ENCODE measurements at places on chromosomes 2 and 18.

- no peak for DNase-seq
Observed at GRCh38 chr2:467543-467891, 179.6 kb upstream of the ALKAL2 start.

GRCh38 chr18:67428158-67428557 lies 88.4 kb downstream of the DSEL start:
- DNase-seq = no peak

DNA sequence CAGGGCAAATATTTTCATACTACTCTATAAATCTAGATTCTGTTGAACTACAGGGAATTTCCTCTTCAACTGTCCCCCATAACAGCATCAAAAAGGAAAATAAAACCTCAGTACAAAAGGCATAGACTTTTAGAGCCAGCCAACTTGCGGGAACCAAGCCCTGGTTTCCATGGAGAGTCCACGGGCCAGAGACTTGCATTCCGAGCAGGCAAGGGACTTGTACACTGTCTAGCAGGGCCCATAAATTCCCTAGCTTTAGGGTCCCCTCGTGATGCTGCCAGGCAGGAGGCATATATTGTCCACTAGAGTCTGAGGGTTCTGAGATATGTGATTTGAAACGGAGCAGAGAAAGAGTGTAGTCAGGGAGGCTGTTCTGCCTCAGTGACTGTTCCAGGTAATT lies 153.1 kb upstream of the SLC14A2 start:
- DNase-seq = no peak

- no peak for DNase-seq
Observed at GRCh38 chr2:4455486-4456155, 752.2 kb downstream of the DCDC2C start.

DNA sequence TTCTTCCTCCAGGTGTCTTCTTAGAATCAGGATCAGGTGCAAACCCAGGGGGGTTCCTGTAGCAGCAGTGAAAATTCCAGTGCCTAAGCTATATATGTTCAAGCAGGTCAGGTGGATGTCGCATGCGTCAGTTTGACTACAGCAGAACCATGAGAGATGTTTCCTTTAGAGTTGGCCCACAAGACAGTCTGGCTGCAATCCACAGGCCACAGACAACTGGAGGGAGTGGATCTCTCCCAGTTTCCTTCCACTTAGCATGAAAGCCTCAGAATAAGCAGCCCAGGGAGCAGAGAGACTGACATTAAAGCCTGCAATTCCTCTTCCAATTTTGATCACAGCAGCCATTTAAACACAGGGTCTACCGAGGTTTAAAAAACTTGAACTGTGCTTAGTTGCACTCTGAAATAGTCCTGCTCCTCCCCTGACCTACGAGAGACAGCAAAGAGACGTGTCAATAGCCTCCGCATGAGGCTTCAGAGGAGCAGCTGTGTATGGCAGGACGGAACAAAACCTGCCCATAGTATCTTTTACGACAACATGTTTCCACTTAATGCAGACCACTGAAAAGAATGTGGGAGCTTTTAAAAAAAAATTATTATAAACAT lies 988 bp upstream of the KCNE4 start:
- DNase-seq = no peak

DNA sequence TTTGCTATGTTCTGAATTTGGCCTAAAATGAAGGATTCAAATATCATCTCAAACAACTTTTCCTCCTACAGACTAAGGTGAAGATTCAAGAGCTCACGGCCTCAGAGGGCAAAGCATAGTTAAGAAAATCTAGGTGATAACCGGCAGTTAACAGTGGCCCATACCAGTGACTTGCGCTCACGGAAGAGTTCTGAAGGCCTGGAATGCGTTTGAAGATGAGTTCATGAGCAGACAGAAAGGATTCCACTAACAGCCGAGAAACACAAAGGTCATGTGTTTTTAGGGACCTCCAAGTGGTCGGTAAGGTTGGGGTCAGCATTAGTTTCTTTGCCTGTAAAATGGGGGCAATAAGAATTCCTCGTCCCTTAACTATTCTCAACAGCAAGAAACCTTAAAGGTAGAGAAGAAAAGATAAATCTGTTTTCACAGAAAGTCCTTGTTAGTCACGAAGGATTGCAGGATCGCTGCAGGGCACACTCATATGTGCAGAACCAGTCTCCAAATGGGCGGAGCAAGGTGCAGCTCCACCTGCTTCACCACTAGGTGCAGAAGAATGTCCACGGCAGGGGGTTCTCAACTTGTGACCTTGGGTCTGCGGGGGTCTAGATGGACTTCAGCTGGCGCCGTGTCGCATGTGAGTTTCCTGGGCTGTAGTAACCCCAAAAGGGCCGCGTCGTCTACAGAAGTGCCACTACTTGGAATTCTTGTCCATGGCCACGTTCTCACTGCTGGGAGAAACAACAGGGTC lies 708 bp upstream of the RPIA start:
- no peak for DNase-seq

DNA sequence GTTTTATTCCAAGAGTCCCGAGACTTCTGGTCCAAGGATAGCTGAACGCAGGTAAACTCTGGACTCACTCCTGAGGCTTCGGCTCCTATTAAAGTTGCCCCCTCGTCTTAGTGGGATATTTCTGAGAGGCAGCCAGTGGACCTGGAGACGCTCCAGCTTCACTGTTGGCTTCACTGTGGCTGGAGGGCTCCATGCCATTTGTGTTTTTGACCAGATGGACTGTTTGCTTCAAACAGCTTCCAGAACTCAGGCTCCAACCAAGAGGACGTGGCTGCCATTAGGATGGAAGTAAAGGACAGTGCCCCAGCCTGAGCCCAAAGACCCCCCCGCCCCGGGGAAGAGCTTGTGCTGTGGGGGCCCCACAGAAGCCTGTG lies 94.4 kb upstream of the LDAH start:
- no peak for DNase-seq
